HFF-Myc (cell line): ENCODE measurements at places on chromosomes 1 and 21.

DNA sequence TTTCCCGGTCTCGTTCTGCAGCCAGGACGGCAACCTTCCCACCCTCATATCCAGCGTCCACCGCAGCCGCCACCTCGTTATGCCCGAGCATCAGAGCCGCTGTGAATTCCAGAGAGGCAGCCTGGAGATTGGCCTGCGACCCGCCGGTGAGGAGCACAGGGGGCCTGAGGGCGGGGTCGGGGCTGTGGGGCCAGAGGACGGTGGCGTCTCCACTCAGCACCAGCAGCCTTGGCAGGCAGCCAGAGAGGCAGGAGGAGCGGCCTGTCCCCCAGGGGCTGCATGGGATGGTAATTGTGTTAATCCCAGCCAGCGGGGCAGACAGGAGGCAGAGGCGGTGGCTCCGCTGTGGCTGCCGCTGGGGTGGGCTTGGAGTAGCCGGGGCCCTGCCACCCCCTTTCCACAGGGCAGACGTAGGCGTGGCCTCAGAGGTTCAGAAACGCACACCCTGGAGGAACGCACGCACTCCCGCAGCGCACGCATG is 12.1 kb downstream of the SAMD11 start:
- DNase-seq = no peak

- no peak for DNase-seq
Measured at GRCh38 chr21:45861156-45861870, 120.3 kb upstream of the COL6A1 start.

DNA sequence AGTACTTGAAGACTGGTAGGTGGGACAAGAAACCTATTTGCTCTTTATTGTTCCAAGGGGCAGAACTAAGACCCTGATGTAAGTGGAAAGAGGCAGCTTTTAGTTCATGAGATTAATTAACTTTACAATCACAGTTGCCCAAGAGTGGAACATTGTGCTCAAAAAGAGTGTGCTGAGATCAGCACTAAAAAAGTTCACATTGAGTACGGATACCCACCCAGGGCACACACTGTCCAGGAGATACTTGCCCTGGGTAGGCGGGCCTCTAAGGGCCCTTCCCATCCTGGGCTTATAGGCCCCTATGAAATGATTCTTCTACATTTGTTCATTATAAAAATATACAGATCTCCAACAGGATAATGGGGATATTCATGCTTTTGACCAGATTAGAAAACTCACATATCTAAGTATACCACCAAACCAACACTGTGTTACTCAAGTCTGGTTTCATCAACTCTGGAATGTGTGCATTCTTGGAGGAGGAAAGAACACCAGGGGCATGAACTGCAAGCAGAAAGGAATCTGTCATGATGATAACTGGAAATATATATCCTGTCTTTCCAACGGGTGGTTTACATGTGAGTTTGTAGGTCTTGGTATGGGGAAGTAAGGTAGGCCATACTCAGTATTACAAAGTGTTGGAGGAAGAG is 626.2 kb downstream of the SMYD3 start:
- no peak for DNase-seq

GRCh38 chr1:21247892-21248715 is 42.2 kb downstream of the ECE1 start:
- DNase-seq = no peak

GRCh38 chr1:39776400-39776713 is 5.2 kb upstream of the OXCT2 start:
- no peak for DNase-seq

GRCh38 chr1:167584581-167584980 is 31.0 kb upstream of the CREG1 start:
- no peak for DNase-seq

DNA sequence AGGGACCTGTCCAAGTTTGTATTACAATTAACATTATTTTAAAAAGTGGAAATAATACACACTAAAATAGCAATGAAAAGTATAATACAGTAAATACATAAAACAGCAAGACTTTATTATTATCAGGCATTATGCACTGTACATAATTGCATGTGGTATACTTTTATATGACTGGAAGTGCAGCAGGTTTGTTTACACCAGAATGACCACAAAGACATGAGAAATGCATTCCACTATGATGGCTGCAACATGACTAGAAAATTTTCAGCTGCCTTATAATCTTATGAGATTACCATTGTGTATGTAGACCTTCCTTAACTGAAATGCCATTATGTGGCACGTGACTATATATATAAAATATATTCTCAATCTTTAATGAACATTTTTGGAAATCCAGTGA is 1699.6 kb downstream of the KCNT2 start:
- DNase-seq = peak; percentile 19

- no peak for DNase-seq
Measured at GRCh38 chr21:42233067-42233961, 14.4 kb downstream of the ABCG1 start.
